ENCODE measurements at places on chromosomes 16 and 17.

GRCh38 chr16:67378642-67379041, 14.7 kb downstream of the TPPP3 start:
- no peak for DNase-seq

DNA sequence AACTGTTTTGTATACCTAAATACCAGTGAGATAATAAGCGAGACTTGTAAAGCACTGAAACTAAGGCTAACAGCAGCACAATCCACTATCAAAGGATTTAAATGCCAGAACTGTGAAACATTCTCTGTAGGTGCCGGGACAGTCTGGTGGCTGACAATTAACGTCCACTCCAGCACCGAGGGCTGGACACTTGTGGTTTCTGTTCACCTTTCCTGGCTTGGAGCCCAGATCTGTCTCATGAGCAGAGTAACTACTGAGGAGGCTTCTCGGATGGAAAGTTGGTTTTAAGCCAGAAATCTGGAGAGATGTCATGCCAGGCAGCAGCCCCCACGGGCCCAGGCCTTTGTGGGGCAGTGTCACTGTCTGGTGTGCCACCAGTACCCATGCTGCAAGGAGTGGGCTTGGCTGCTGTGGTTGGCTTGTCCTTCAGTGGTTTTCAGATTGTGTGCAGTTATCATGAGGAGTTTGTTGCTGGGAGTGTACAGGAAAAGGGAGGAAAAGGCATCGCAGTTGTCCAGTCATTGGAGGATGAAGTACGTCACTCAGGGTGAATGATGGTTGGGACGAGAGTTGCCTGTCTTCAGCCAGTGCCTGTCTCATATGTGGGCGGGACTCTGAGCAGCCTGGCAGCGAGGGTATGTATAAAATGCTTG, 35.5 kb downstream of the UBN1 start:
- no peak for DNase-seq

DNA sequence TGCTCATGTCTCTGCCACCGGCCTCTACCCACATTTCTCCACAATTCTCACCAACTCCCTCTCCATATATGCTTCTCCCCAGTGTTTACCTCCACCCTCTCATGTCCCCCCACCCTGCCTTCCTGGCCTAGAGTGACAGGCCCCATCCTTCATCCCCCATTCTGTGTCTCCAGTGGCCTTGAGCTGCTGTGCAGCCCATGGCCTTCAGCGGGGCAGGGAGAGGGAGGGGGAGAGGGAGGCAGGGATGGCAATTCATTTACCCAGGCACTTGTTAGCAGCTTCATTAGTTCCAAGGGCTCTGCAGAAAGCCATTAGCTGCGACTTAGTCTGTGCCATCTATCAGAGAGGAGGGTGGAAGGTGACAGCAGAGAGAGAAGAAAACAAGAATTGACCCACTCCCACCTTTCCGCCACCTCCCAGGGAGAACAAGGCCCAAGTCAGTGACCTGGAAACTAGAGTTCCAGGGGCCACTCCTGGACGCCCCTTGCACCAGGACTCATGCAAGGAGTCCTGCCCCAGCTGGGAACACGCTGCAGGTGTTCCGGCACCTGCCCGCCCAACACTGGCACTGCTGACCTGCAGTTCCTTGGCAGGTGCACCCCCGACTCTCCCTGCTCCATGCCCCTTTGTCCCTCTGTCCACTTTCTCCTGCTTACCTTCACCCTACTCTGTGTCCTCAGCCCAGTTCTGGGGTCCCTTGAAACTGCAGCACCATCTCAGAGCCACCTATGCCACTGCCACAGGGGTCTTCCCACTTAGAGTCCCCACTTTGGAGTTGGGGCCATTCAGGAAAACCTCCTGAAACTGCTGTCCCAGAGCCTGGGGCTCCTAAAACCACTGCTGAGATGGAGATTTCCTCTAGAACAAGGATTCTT, 23.5 kb upstream of the PYY start:
- DNase-seq, result no peak

- no peak for DNase-seq
Observed at GRCh38 chr16:28312327-28312726, 20.0 kb downstream of the SBK1 start.

GRCh38 chr16:11217651-11218603, 38.1 kb downstream of the SOCS1 start:
- no peak for DNase-seq

GRCh38 chr17:37191219-37191618, 184.6 kb upstream of the C17orf78 start:
- no peak for DNase-seq

GRCh38 chr16:3645108-3645503, 9.4 kb upstream of the DNASE1 start:
- no peak for DNase-seq

DNA sequence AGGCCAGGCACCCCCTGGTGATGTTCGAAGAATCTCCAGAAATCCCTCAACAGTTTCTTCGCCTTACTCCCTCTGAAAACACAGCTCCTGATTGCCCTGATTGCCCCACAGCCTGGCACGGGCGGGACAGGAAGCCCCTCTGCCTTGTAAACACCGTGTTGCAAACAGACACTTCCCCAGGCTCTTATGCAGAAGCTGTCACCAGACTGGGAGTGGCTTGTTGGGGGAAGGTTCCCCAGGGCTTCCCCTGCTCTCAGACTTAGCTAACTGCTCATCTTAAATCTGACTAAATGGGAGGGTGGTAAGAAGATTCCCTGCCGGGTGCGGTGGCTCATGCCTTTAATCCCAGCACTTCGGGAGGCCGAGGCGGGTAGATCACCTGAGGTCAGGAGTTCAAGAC, 11.2 kb downstream of the PIK3R5 start:
- peak; percentile 60 for DNase-seq

GRCh38 chr17:50192618-50193291, 8.7 kb downstream of the COL1A1 start:
- DNase-seq, result no peak

DNA sequence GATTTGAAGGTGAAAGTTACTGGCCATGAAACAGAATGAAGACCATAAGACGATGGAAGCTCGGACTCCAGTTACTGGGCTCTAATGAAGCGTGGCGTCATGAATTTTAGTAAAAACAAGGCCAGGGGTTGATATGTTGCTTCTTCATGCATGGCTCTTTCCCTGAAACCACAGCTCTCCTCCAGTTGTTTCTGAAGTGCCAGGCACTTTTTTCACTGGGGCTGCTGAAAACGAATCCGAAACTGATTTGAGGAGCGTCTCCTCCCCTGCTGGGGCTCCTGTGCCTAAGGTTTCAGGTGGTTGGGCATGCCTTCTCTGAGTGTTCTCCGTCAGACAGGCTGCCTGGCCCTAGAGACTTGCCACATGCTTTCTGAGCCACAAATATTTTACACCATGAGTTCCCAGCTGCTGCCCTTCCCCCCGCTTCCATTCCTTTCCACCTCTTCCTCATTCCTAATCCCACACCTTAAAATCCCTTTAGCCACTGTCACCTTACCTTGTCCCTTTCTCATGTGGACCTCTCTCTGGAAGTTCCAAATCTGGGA, 3.7 kb upstream of the MYL4 start:
- no peak for DNase-seq

- no peak for DNase-seq
Observed at GRCh38 chr17:16489431-16489830, 2.6 kb downstream of the LRRC75A start.

- no peak for DNase-seq
Observed at GRCh38 chr16:825341-826061, 25.0 kb upstream of the GNG13 start.

Measured in activated CD8-positive, alpha-beta memory T cell treated with anti-CD3 and anti-CD28 coated beads for 1 hour (primary cell).